Lower lobe of right lung (tissue), 2 donors: ENCODE measurements at places on chromosomes 1 and 21. TPM values are rescaled to one million over a fixed set of nuclear protein-coding genes. Genes with fewer than 3 reads are reported as not detected.
A peak's percentile ranks its signal among the peaks of the same experiment; 100 is the strongest.

- H3K4me3 ChIP-seq = no peak overlapping the region
- no peaks in the 10 kb centered on the region for H3K36me3 ChIP-seq
- no peak overlapping the region for H3K27ac ChIP-seq
- DNase-seq = no peak
Measured at GRCh38 chr21:16709866-16710550, 802.8 kb upstream of the CXADR start.

DNA sequence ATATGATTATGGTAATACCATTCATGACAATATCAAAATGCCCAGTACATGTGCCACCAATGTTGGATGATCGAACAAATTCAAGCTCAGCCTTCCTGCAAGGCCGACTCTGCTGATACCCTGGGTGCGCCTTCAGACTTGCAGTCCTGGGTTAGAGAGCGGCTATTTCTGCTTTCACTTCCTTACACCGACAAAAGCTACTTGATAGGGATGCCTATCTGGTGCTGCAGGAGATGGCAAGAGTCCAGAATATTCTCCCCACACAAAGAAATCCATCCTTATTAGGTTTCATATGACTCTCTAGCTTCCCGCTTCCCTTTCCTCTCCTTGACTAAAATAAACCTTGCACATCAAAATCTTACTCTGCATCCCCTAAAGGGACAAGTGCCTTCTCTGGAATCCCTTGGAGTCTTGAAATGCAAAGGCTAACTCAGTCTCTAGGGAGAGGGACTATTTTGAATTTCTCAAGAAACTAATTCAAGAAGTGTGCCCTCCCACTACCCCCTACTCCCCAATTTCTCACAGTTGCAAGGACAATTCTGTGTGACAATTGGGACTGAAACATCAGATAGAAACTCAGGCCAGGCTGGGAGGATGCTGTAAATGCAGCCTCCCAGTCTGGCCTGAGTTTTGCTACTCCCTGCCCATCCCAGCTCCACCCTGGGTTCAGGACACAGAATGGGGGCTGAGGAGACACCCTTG, 103.1 kb upstream of the USP24 start:
- H3K27me3 ChIP-seq = no peaks in the 10 kb centered on the region
- H3K4me3 ChIP-seq = no peak overlapping the region
- DNase-seq = no peak
- no peak overlapping the region for H3K27ac ChIP-seq
- H3K4me1 ChIP-seq = peaks cover 6% of the 10 kb centered on the region
- no peaks in the 10 kb centered on the region for H3K36me3 ChIP-seq

Gene MYBPH
- not detected for total RNA-seq

Gene KIFAP3
- 21.4 TPM for total RNA-seq

DNA sequence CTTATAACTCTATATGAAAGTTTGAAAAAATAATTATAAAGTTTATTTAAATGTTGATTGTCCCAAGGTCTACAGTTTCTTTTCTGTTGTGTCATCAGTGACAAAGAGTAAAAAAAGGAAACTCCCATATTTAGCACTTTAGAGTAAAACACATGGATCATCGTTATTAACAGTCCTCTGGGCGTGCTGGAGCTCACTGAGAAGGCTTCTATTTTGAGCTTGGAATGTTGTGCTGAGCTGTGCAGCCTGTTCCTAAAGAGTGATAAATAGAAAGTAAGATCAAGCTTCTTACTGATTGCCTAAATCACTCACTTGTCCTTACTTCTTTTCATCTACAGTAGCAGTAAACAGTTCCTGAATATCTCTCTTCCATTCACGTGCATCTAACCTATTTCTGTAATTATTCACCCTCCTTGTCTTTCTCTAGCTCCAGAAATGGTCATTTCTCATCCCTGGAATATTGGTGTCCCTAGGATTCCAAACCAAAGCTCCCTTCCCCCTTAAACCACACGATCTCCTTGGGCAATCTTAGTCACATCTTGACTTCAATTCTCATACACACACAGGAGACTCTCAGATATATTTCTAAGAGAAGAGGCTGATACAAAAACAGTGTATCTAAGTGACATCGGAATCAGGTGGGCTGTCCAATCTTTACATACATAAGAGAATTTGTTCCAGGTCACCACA, 11.9 kb downstream of the GBP5 start:
- H3K4me3 ChIP-seq = no peak overlapping the region
- peaks cover 26% of the 10 kb centered on the region for H3K4me1 ChIP-seq
- DNase-seq = no peak
- H3K27ac ChIP-seq = peak overlapping the region; percentile 73
- peaks cover 14% of the 10 kb centered on the region for H3K36me3 ChIP-seq
- H3K27me3 ChIP-seq = no peaks in the 10 kb centered on the region

- DNase-seq = no peak
- H3K4me1 ChIP-seq = peaks cover 66% of the 10 kb centered on the region
- no peaks in the 10 kb centered on the region for H3K27me3 ChIP-seq
- H3K36me3 ChIP-seq = no peaks in the 10 kb centered on the region
- H3K4me3 ChIP-seq = no peak overlapping the region
Measured at GRCh38 chr1:24767351-24767750, 22.1 kb downstream of the CLIC4 start.

Gene FCRL5
- 1.2 TPM for total RNA-seq

Gene SELP
- total RNA-seq = 21.4 TPM

GRCh38 chr1:218525451-218526197, 180.5 kb downstream of the TGFB2 start:
- H3K27ac ChIP-seq = no peak overlapping the region
- no peaks in the 10 kb centered on the region for H3K27me3 ChIP-seq
- DNase-seq = no peak
- no peaks in the 10 kb centered on the region for H3K36me3 ChIP-seq

- no peaks in the 10 kb centered on the region for H3K36me3 ChIP-seq
- H3K27me3 ChIP-seq = peaks cover 7% of the 10 kb centered on the region
- H3K4me1 ChIP-seq = peaks cover 21% of the 10 kb centered on the region
- DNase-seq = no peak
- H3K4me3 ChIP-seq = no peak overlapping the region
- H3K27ac ChIP-seq = no peak overlapping the region
Measured at GRCh38 chr1:205681364-205681763, 1.1 kb upstream of the SLC45A3 start.

GRCh38 chr1:3922851-3923250, 22.8 kb upstream of the C1orf174 start:
- H3K4me1 ChIP-seq = no peaks in the 10 kb centered on the region
- H3K27me3 ChIP-seq = peaks cover 33% of the 10 kb centered on the region
- no peak overlapping the region for H3K27ac ChIP-seq
- peak; percentile 23 for DNase-seq
- H3K4me3 ChIP-seq = no peak overlapping the region

- no peaks in the 10 kb centered on the region for H3K4me1 ChIP-seq
- H3K27ac ChIP-seq = no peak overlapping the region
- no peaks in the 10 kb centered on the region for H3K27me3 ChIP-seq
- H3K4me3 ChIP-seq = no peak overlapping the region
Measured at GRCh38 chr1:235423214-235423652, 56.0 kb downstream of the TBCE start.

DNA sequence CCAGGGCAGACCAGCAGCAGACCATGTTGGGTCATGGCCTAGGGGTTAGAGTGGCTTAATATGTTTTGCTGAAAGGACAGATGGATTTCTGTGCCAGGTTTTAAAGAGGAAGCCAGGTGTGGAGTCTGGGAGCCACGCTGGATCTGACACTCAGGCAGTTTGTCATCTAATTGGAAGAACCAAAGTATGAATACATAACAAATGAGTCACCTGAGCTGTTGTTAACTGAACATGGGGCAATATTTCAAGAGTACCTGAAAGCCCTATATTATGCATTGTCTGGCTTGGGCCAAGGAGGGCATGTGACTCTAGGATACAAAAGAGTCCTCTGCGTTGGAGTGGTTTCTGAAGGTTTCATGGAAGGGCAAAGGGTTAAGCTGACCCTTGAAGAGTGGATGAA, 70.6 kb downstream of the LMO4 start:
- H3K36me3 ChIP-seq = no peaks in the 10 kb centered on the region
- DNase-seq = no peak
- no peak overlapping the region for H3K4me3 ChIP-seq
- no peaks in the 10 kb centered on the region for H3K27me3 ChIP-seq
- H3K4me1 ChIP-seq = no peaks in the 10 kb centered on the region

DNA sequence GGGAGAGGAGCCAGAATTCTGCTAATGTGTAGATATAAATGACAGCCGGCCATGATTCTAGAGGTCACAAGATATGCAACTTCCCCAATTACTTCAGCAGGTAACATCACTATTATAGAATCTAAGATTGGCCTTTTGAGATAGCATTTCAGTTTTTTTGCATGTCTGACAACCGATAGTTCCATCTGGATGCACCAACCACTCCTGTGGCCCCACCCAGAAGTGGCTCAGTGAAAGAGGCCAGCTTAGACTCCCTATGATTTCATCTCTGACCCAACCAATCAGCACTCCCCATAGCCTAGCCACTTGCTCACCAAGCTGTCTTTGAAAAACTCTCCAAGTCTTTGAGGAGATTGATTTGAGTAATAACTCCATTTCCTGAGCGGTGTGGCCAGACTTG, 30.3 kb upstream of the NUF2 start:
- no peak overlapping the region for H3K4me3 ChIP-seq
- no peaks in the 10 kb centered on the region for H3K36me3 ChIP-seq
- no peaks in the 10 kb centered on the region for H3K27me3 ChIP-seq
- DNase-seq = no peak
- no peak overlapping the region for H3K27ac ChIP-seq

GRCh38 chr1:19569786-19570185, 74.3 kb upstream of the NBL1 start:
- H3K27me3 ChIP-seq = no peaks in the 10 kb centered on the region
- no peaks in the 10 kb centered on the region for H3K36me3 ChIP-seq
- H3K4me1 ChIP-seq = no peaks in the 10 kb centered on the region
- no peak for DNase-seq
- no peak overlapping the region for H3K4me3 ChIP-seq

Gene BARHL2
- not detected for total RNA-seq

DNA sequence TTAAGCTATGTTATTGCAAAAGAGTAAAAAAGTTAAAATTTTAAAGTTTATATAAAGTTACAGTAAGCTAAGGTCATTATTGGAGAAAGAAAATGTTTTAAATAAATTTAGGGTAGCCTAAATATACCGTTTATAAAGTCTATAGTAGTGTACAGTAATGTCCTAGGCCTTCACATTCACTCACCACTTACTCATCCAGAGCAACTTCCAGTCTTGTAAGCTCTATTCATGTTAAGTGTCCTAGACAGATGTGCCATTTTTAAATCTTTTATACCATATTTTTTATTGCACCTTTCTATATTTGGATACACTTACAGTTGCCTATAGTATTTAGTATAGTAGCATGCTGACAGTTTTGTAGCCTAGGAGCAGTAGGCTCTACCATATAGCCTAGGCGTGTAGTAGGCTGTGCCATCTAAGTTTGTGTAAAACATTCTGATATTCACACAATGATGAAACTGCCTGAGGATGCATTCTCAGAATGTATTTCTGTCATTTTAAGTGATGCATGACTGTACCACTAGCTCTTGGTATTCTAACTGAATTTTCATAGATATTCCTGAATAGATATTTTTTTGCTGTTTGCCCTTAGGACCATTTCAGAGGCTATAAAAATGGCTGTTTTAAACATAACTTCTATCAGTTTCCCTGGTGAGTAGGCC, 26.8 kb downstream of the PPP2R5A start:
- peaks cover 42% of the 10 kb centered on the region for H3K4me1 ChIP-seq
- H3K4me3 ChIP-seq = no peak overlapping the region
- no peaks in the 10 kb centered on the region for H3K27me3 ChIP-seq
- H3K36me3 ChIP-seq = peaks cover 22% of the 10 kb centered on the region

DNA sequence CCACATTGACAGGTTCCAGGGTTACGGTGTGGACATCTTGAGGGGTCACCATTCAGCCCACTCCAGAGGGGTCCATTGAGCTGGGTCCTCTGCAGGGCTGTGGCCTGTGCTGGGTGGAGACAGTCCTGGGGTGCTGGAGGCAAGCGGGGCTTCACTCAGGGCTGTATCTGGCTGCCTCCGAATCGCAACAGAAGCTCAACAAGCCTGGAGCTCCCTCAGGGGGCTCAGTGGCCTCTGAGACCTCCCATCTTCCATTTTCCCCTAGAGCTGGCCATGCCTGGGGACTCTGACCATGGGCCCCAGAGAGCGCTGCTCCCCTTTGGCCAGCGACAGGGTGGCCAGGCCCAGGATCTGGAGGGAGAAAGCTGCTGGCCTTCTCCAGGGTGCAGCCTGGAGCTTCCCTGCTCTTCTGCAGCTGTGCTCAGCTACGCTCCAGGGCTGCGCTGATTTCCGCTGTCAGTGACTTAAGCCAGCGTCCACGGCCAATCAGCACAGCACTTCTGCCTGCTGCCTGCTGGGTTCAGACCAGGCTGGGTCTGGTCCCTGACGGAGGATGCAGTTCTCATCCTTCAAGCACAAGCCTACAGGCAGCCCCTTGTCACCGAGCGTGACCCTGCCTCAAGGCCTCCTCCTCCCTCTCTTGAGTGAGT, 45.0 kb upstream of the ADARB1 start:
- DNase-seq = no peak
- H3K4me1 ChIP-seq = peaks cover 40% of the 10 kb centered on the region
- H3K4me3 ChIP-seq = no peak overlapping the region

- no peaks in the 10 kb centered on the region for H3K27me3 ChIP-seq
- no peak for DNase-seq
- no peaks in the 10 kb centered on the region for H3K36me3 ChIP-seq
Measured at GRCh38 chr1:96583903-96584302, 137.7 kb upstream of the PTBP2 start.

DNA sequence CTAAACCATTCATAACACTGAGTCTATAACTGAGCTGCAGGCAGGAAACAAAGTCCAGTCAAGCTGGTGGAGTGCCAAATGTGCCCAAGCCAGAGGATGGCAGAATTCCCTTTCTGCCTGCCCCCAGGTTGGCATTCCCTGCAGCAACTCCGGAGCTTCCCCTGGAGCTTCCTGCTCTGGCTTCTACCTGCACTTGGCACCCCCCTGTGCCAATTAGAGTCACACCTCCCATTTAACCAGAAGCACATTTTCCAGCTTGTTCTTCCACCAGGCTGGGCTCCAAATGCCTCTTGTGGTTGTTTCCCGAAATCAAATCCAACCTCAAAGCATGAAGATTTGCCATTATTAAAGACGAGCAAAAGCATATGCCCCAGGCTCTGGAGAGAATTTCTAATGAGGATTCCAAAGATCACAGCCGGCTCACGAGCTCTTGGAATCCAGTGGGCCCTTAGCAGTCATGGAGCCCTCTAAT, 294.5 kb downstream of the RRAGC start:
- no peaks in the 10 kb centered on the region for H3K36me3 ChIP-seq
- DNase-seq = no peak
- peaks cover 8% of the 10 kb centered on the region for H3K4me1 ChIP-seq
- no peak overlapping the region for H3K4me3 ChIP-seq

GRCh38 chr1:110196917-110197765, 13.0 kb upstream of the KCNC4 start:
- no peak overlapping the region for H3K27ac ChIP-seq
- H3K36me3 ChIP-seq = no peaks in the 10 kb centered on the region
- H3K4me3 ChIP-seq = no peak overlapping the region
- H3K4me1 ChIP-seq = no peaks in the 10 kb centered on the region
- no peaks in the 10 kb centered on the region for H3K27me3 ChIP-seq
- no peak for DNase-seq

Gene MMP23B
- 27.2 TPM for total RNA-seq

GRCh38 chr21:42163511-42163863, 55.5 kb upstream of the ABCG1 start:
- H3K36me3 ChIP-seq = no peaks in the 10 kb centered on the region
- no peak overlapping the region for H3K27ac ChIP-seq
- no peaks in the 10 kb centered on the region for H3K4me1 ChIP-seq
- H3K27me3 ChIP-seq = no peaks in the 10 kb centered on the region
- no peak for DNase-seq
- no peak overlapping the region for H3K4me3 ChIP-seq
